ENCODE measurements at places on chromosomes 11 and 22.

GRCh38 chr22:28791124-28791523 is 9.2 kb downstream of the XBP1 start:
- no peak for DNase-seq

GRCh38 chr11:125215976-125216375 is 51.4 kb downstream of the PKNOX2 start:
- no peak for DNase-seq

DNA sequence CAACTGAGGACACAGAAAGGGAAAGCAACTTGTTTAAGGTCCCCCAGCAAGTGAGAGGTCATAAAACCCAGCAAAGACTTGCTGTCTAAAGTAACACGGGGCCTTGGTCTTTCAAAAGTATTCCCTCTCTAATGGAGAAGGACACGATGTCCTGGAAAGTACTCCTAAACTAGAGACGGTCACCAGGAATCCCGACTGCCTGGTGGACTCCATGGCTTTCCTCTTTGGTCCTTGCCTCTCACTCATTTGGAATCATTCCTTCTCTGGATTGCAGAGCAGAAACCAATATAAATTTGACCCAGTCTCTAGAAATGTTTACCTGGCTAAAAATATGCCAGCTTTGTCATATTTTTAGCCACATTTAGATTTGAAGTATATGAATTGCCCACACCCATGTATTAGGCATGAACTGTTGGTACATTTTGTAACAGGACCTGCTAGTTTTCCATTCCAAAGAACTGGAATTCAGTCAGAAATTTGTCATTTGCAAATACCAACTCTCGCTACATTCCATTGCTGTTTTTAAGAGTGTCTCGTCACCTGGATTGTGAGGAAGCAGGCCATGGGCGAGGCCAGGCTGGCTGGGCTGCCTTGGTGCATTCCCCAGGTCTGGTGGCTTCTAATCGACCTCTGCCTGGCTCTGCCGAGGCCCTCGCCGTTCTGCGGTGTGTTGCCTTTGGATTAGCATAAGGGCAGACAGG is 12.9 kb downstream of the NAV2 start:
- DNase-seq: no peak

DNA sequence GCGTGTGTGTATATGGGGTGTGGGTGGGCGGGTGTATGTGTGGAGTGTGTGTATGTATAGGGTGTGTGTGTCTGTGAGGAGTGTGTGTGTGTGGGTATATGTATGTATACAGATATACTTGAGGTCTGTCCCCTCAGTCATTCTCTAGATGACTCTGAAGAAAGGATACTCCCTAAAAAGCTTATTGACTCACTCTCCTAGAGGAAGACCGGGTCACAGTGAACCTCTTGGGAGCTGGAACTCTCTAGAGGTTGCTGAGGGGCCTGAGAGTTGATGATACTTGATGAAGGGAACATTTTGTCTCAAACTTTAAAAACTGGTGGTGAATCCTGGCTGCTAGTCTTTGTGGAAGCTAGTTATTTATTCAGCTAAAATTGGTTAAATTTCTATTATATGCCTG is 15.1 kb downstream of the STX3 start:
- DNase-seq: no peak

- DNase-seq: no peak
Measured at GRCh38 chr11:109937968-109938367, 155.2 kb upstream of the ZC3H12C start.

DNA sequence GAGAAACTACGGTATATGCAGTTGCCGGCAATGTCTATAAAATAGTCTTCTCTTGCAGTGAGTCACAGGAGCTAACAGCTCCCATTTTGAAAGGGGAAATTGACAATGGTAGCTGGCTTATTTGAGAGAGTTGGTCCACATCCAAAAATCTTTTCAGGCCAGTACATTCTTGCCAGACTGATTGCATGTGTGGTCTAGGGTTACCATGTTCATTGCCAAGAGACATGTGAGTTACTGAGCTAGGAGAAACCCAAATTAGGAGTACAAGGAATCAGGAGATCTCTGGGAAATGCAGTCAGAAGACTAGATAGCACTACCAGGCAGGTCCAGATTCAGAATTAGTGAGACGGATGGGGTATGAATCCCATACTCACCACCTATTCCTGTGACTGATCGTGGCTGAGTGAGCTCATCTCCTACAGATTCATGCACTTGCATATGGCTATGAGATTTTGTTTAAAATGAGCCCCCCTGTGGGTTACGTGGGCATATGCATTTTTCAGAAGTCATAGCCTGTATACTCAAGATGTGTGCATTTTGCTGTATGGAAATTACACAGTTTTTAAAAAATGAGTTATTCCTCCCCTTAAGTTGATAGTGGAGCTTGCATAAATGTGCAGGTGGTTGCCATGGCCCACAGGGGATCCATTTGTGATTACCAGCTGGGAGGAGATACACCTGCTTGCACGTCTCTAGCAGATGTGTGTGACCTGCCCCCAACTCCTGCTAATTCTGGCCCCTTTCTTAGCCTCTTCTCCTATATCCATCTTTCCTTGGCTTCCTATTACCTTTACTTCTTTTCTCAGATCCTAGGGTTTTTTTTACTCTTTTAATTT is 102.7 kb downstream of the COMMD9 start:
- DNase-seq: no peak

- DNase-seq: no peak
Measured at GRCh38 chr11:36508743-36509142, 1.3 kb downstream of the TRAF6 start.

DNA sequence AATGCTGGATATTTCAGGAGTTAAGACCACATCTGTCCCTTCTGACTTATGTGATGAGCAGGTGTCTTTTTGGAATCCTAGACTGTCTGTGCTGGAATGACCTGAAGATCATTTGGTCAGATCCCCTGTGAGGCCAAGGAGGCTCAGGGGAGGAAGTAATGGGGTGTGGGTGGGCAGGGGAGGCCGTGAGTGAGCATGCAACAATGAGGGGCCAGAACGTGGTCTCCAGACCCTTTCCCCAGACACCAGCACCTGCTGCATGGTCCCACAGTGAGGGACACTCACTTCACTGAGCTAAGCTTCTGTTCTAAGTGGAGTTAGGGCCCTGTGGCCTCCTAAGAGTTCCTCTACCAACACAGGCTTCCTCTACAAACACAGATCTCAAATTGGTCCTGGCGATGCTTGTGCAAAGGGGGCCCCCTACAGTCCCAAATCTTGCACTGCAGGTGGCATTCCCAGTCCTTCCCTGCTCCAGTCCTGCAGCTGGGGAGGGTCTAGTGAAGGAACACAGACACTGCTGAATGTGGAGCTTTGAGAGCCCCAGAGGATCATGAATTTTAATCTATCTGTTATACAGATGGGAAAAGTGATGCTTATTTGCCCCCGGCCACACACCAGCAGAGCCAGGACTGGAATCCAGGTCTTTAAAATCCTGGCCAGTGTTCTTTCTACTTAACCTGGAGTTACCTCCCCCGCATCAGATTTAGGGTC is 7.4 kb downstream of the USP2 start:
- no peak for DNase-seq

GRCh38 chr22:39958949-39959639 is 1.1 kb upstream of the TMA7B start:
- DNase-seq: no peak

DNA sequence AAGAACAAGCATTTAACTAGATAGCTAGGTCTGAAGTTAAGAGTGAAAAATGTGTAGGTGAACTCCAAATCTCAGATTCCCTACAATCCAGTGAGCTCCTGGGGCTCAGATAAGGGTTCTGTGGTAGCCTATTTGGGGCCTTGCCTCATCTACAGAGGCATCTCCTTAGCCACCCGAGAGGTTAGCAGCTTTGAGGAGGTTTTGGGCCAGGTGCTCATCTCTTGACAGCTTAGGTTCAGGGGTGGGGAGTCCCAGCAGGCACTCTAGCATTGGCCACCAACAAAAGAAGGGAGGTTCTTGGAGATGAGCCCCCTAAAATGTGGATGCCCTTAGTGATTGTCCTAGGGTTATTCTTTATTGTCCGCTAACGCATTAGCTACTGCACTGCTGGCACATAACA is 184.4 kb upstream of the B3GAT1 start:
- no peak for DNase-seq

- no peak for DNase-seq
Measured at GRCh38 chr11:70951139-70951804, 301.1 kb downstream of the SHANK2 start.

GRCh38 chr11:94504689-94505293 is 7.5 kb upstream of the C11orf97 start:
- DNase-seq: no peak

- DNase-seq: no peak
Measured at GRCh38 chr11:6629892-6630631, 10.8 kb upstream of the TPP1 start.

GRCh38 chr22:48044487-48045060 is 1282.1 kb downstream of the TBC1D22A start:
- DNase-seq: no peak
